ENCODE measurements at places on chromosomes 2 and 18.
A peak's percentile ranks its signal among the peaks of the same experiment; 100 is the strongest.

DNA sequence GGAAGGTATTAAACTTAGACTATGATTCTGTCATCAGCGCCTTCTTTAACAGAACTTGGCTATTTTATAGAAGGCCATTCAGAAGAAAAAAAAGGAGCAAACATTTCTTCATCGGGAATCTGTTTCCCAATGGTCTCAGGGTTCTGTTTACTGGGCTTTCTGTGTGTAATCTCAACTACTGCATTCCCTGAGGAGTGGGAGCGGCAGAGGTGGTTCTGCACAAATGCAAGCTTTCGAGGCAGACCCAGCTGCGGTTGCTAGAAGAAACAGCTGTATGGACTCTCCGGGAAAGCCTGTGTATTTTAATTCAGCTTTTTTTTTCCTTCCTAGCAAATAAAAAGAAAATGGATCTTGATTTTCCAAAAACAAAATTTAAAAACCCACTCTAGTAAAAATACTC lies 250.7 kb downstream of the NAPG start:
- no peak for DNase-seq

- DNase-seq, result no peak
Measured at GRCh38 chr2:109197491-109198418, 68.8 kb downstream of the SH3RF3 start.

- peak; percentile 35 for DNase-seq
Measured at GRCh38 chr18:13137670-13138419, 80.7 kb upstream of the LDLRAD4 start.

- DNase-seq, result peak; percentile 26
Measured at GRCh38 chr2:26330114-26330549, 15.8 kb upstream of the SELENOI start.

DNA sequence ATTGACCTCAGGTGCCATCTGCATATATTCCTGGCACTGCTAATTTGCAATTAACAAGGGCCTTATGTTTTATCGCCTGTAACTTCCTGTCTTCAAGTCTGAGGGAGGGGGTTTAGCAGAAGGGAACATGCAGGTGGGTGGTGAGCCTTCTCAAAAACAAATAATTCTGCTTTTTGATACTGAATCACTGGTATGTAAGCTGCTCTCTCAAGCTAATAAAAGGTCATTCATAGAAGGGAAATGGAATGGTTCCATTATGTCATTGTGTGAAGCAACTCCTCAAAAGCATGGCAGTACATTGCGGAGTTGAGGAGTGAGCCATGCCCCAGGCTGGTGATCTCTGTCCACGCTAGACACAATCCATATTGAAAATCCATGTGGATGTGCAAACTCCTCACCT lies 414.8 kb upstream of the ID2 start:
- no peak for DNase-seq

DNA sequence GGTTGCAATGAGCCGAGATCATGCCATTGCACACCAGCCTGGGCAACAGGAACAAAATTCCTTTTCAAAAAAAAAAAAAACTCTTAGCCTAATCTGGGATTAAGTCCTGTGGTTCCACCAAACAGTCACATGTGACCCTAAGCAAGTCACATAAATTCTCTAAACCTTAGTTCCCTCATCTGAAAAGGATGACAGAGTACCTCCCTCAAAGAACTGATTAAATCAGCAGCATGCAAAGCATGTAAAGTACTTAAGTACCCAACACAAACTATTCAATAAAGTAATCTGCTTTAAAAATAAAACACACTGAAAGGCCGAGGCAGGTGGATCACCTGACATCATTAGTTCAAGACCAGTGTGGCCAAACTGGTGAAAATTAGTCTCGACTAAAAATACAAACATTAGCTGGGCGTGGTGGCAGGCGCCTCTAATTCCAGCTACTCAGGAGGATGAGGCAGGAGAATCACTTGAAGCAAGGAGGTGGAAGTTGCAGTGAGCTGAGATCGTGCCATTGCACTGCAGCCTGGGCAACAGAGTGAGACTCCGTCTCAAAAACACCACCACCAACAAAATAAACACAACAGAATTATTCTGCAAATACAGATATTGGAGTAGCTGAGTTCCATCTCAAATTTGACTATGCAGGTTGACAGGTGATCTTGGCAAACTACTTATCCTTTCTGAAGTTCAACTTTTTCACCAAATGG lies 7.0 kb downstream of the USP34 start:
- DNase-seq, result no peak

DNA sequence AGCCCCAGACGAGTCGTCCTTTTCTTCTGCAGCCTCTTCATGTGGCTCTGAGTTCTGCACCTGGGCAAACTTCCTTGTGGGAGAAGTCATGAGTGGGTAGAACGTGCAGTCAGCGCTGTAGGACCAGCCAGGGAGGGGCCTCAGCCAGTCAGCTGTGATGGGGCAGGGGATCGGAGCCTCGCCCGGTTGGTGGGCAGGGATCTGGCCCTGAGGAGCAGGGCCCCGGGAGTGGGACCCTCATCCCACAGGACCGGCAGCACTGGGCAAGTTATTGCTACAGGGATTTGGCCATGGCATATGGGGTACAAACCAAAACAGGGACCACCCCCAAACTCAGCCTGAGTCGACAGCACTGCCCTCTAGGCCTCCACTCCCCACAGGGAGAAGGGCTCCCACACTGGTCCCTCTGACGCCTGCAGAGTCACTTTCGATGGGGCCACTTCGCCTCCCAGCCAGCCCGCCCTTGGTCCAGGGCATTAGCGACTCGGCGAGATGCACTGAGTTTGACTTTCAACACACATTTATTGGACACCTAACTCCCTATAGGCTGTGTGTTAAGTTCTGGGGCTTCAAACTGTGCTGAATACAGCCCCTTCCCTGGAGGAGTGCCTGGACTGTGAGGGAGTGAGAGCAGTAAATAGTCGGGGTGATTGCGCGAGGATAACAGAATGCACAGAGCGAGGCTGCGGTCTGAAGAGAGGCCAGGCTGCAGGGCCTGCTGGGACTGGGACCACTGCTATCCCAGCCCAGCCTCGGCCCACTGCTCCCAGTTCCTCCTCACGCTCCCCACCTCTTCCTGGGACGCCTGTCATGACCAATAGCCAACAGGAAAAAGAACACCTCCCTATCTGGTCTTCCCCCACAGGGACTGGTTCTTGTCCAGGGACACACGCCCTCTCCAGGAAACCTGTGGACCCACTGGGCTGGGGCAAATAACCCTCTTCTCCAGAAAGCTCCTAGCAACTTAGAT lies 55.9 kb downstream of the SDC1 start:
- no peak for DNase-seq

DNA sequence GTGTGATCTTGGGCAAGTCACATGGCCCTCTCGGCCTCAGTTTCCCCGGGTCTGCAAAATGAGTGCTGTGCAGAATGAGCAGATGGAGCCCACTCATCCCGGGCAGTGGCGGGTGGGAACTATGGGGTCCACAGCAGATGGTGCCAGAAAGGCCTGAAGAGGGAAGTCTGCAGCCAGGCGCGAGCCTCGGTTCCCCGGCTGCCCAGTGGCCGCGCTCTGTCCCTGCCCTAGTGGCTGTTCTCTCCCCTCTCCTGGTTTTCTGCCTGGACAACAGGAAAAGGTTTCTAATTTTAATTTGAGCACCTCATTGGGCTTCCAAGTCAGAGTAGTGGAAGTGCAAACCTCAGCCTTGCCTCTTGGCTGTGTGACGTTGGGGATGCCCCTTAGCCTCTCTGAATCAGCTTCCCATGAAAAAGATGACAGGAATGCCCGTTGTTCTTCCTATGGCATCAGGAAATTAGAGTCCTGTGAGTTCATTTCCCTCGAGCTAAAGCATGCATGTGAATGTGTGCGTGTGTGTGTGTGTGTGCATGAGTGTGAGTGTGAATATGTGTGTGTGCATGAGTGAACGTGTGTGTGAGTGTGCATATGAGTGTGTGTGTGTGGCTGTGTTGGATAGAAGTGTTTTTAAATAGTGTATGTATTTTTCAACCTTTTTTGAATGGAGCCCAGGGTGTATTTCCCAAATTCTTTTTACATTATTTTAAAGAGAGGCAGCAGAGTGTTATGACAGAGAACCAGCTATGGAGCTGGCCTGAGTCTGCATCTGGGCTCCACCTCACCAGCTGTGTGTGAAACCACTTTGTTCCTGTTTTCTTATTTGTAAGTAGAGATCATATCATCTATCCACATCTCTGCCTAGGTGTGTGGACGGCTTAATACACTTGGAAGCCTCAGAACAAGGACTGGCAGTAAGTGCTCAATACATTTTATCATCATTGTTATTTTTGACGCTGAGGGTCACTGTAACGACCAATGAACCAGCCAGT lies 41.3 kb downstream of the RRM2 start:
- DNase-seq, result no peak

GRCh38 chr2:23293063-23293462 lies 91.9 kb upstream of the KLHL29 start:
- no peak for DNase-seq

DNA sequence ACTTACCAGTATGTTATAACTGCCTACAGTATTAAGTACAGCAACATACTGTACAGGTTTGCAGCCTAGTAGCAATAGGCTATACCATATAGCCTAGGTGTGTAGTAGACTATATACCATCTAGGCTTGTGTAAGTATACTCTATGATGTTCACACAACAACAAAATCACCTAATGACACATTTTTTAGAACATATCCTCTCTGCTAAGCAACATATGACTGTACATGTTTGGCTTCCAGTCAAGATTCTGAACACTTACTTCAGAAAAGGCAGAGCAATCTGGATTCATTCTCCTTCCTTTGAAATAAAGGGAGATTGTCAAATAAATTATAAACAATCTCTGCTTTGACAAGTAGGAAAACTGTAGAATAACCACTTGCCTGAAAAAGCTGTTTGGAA lies 81.8 kb downstream of the EXOC6B start:
- DNase-seq, result no peak

DNA sequence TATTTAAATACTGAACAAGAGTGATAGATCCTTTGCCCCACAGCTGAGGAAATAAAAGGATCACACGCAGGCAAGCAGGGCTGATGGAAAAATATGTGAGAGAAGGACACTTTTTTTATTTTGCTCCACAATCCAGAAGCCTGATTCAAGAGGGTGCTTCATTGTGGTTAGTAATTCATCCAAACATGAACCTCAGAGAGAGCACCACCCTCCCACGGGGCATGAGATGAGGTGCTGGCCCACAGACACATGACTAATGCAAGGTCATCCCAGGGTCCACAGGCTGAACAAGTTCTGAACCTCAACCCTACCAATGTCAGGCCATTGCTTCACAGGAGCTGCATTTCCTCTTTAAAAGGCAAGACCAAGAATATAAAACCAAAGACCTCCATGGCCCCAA lies 239.6 kb downstream of the MREG start:
- no peak for DNase-seq

DNA sequence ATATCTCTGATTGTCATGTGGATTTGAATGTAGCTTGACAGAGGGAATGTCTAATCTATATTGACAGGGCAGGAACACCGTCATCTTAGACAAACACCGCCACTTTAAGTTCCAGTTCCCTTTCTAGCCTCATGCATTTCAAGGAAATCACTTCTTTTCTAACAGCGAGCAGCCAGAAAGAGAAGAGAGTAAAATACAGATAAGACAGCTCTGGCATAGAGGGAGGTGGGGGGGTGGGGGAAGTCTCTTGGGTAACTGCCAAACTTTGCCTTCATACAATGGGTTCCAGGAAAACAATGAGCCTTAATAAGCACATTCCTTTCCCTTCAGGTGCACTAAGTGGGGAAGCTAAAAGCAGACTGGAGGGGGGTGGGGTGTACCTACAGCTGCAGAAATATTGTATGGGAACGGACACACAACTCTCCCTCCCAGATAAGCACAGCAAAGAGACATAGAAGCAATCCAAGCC lies 37.2 kb downstream of the CASP10 start:
- DNase-seq, result no peak

GRCh38 chr2:150144546-150145298 lies 342.7 kb downstream of the RND3 start:
- no peak for DNase-seq

DNA sequence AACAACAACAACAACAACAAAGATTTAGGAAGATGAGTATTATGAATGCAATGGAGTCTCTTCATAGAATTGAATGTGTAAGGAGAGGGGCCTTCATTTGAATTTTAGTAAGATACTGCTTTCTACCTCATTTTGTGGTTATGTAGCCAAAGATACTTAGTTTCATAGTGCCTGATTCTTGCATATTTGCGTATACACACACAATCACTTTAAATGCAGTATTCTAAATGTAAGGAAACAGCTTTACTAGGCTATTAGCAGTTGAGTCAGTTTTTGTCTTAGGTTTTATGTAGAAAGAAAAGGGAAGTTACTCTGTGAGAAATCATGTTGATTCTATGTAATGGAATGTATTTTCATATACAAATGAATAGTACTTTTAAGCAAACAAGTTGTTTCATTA lies 80.5 kb downstream of the HAUS1 start:
- no peak for DNase-seq

- no peak for DNase-seq
Measured at GRCh38 chr18:53489266-53489665, 735.2 kb downstream of the MBD2 start.

DNA sequence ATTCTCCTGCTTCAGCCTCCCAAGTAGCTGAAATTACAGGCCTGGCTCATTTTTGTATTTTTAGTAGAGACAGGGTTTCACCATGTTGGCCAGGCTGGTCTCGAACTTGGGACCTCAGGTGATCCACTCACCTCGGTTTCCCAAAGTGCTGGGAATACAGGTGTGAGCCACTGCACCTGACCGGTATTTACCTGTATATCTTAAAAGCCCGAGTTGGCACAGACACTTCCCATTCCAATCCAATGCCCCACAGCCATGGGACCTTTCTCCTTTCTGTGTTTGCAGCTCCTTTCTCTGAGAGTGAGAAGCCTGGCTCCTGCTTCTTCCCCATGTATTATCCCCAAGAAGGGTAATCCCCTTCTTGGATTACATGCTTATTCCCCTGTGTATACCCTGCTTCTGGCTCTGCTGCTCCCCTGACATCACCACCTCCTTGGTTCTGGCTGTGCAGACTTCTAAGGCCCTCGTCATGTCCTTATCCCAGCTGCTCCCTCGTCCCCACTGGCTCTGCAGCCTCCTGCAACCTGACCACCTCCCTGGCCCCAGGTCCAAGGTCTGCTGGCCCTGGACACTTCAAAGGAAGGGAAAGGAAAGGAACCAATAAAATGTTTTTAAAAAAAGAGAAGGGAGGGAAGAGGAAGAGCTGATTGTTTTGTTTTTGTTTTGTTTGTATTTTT lies 52.8 kb downstream of the INPP5D start:
- DNase-seq, result no peak

DNA sequence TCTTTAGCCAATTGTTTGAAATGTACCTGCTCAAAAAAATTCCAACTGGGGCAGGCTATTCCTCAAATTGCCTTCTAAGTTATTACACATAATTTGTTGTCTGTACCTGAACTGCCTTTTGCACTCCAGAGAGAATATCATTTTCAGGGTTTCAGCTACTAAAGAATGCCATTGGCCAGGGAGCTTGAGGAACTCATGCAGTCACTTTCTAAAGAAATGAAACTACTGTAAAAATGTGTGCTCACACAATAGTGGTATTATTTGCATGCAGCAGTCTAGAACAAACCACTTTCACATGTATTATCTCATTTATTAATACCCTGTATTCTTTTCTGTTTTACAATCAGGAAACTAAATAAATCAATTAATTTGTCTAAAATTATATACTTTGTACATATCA lies 152.2 kb downstream of the PID1 start:
- no peak for DNase-seq

GRCh38 chr2:62706721-62707521 lies 1.4 kb downstream of the EHBP1 start:
- no peak for DNase-seq

Measured in NCI-H187 (cell line).